MG63 (cell line): ENCODE measurements at places on chromosomes 12 and 14. TPM values are rescaled to one million over a fixed set of nuclear protein-coding genes. Genes with fewer than 3 reads are reported as not detected.
A peak's percentile ranks its signal among the peaks of the same experiment; 100 is the strongest.

- peak; percentile 95 for DNase-seq
Measured at GRCh38 chr14:93042968-93043940, 72.5 kb downstream of the ITPK1 start.

GRCh38 chr14:50082308-50082742, 34.0 kb downstream of the VCPKMT start:
- DNase-seq, result no peak

DNA sequence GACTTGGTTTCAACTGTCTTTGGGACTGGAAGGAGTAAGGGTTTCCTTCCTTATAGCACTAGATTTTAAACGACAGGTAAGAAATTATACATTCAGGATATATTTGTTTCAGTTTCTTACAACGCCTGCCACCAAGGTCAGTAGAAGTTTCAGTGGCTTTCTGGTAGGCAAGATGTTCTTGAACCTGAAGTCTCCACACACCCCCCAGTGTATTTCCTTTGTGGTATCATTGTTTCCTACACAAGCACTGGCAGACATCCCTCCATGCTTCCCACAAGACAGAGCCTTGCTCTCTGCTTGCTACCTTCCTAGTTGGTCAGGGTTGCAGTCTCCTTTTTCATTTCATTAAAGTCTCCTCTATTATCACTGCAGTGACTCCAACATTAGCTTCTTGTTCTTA, 283.1 kb downstream of the FLRT2 start:
- no peak for DNase-seq

LYZ gene
- total RNA-seq, result not detected in 2 replicates

GRCh38 chr12:60335745-60336144, 739.9 kb downstream of the SLC16A7 start:
- DNase-seq, result no peak

NELL2 gene
- total RNA-seq, result 3.8 TPM in 1 of 2 replicates, not detected in the other

DNA sequence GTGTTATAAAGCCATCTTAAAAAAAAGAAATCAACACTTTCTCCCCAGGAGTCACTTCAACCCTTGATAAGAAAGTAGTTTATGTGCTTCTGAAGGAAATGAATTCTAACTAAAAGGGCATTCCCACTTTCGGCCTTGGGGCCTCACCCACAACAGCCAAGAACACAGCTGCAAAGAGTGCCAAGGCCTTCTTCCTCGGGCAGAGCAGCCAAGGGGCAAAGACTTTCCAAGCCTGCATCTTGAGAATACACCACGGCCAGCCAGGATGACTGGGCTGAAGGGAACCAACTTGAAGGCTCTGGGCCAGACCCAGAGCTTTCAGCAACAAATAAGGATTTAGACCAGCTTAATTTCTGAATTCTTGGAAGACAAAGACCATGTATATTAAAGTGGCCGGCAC, 60.4 kb upstream of the FOXN3 start:
- DNase-seq, result peak; percentile 87

NYNRIN gene
- 0.30 TPM in 1 of 2 replicates, not detected in the other for total RNA-seq

ADAM20 gene
- not detected in 2 replicates for total RNA-seq

DNA sequence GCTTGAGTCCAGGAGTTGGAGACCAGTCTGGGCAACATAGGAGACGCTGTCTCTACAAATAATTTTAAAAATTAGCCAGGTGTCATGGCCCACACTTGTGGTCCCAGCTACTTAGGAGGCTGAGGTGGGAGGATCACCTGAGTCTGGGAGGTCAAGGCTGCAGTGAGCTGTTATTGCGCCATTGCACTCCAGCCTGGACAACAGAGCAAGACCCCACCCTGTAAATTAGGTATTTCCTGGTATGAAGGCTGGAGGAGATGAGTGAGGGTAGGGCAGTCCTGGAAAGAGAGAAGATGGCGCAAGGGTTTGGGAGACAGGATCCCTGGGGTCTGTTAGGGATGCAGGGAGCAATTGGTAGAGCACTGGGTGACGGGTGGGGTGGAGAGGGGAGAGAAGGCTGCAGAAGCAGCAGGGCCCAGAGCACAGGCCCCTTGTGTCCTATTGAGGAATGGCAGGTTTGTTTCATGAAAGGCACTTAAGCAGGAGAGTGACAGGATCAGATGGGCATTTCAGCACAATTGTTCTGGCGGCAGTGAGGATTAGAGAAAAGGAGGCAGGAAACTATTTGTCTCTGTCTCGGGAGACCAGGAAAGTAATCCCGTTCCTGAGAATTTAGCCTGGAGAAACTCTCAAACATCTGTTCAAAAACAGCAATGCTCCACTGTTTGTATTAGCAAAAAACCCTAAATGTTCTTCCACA, 47.2 kb upstream of the KTN1 start:
- DNase-seq, result no peak

- peak; percentile 86 for DNase-seq
Measured at GRCh38 chr14:68807148-68807600, 14.3 kb upstream of the ZFP36L1 start.

ADIPOR2 gene
- 41.6 and 50.4 TPM in 2 replicates for total RNA-seq

DNA sequence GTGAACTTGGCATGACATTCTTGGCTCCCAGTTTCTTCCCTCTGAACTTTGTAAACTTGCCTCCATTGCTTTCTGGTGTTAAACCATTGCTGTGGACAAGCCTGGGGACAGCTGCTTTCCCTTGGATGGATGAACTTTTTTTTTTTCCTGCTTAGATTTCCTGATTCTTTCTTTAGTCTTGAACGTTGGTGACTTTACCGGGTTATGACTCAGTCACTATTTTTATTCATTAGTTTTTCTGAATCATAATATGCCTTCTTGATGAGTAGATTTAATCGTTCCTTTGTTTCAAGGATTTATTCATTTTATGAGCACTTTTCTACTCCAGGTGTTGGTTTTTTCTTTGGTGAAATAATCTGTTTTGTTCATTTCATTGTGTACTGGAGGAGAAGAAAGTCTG, 155.0 kb upstream of the RTL1 start:
- no peak for DNase-seq

DNA sequence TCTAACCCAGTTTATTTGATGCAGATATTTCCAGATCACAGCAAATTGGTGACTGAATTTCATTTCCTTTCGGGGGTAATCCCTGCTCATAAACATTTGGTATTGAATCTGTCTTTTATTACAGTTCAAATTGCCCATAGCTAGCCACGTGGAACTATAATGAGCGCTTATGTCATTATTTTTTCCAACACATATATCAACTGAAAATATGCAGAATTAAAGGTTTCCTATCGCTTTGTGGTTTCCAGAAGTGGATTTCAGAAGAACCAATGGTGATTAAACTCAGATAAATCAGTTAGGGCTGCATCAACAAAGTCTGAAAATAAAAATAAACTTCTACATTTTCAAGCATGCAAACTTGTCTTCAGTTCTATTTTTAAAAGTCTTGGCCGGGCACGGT, 111.9 kb downstream of the PIK3C2G start:
- no peak for DNase-seq

DNA sequence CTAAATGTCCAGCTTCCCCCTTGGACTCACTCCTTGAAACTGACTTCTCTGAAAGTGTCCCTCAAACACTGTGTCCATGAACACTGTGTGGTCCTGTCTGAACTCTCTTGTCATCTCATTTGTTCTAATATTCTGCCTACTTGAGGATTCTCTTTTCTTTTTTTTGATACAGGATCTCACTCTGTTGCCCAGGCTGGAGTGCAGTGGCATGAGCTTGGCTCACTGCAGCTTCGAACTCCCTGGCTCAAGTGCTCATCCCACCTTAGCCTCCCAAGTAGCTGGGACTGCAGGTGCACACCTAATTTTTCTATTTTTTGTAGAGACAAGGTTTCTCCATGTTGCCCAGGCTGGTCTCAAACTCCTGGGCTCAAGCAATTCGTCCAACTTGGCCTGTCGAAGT, 4.9 kb upstream of the HEBP1 start:
- DNase-seq, result no peak

KIF5A gene
- total RNA-seq, result not detected in 2 replicates

- DNase-seq, result no peak
Measured at GRCh38 chr12:82665142-82665923, 21.4 kb upstream of the TMTC2 start.

P2RX4 gene
- total RNA-seq, result 16.5 and 18.7 TPM in 2 replicates

FANCM gene
- total RNA-seq, result 2.2 and 6.1 TPM in 2 replicates

GRCh38 chr12:108732489-108733229, 1.3 kb upstream of the CORO1C start:
- no peak for DNase-seq

CAMKK2 gene
- 35.9 and 36.6 TPM in 2 replicates for total RNA-seq

DNA sequence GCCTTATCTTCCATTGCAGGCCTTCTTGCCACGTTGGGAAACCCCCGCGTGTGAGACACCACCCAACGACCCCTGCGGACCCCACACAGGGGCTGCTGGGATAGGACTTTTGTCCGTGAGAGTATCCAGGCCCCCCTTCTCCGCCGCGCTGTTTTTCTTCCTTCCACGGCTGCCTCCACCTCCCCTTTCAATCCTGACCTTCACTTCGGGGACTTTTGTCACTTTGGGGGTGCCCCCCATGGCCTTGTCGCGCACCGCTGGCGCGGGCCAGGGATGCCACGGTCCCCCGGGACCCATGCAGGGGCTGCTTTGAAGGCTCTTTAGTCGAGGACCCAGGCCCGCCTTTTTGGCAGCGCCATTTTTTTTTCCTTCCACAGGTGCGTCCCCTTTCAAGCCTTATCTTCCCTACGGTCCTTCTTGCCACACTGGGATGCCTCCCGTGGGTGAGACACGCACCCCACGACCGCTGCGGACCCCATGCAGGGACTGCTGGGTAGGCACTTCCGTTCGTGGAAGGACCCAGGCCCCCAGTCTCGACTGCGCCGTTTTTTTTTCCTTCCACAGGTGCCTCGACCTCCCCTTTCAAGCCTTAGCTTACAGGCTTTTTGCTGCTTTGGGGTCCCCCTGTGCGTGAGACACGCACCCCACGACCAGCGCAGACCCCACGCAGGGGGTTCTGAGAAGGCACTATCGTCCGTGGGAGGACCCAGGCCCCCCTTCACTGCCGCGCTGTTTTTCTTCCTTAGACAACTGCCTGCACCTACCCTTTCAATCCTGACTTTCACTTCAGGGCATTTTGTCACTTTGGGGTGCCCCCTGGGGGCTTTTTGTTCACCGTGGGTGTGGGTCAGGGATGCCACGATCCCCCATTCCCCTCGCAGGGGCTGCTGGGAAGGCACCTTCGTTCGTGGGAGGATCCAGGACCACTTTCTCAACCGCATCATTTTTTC, 267.4 kb downstream of the ALG10 start:
- DNase-seq, result no peak

DNA sequence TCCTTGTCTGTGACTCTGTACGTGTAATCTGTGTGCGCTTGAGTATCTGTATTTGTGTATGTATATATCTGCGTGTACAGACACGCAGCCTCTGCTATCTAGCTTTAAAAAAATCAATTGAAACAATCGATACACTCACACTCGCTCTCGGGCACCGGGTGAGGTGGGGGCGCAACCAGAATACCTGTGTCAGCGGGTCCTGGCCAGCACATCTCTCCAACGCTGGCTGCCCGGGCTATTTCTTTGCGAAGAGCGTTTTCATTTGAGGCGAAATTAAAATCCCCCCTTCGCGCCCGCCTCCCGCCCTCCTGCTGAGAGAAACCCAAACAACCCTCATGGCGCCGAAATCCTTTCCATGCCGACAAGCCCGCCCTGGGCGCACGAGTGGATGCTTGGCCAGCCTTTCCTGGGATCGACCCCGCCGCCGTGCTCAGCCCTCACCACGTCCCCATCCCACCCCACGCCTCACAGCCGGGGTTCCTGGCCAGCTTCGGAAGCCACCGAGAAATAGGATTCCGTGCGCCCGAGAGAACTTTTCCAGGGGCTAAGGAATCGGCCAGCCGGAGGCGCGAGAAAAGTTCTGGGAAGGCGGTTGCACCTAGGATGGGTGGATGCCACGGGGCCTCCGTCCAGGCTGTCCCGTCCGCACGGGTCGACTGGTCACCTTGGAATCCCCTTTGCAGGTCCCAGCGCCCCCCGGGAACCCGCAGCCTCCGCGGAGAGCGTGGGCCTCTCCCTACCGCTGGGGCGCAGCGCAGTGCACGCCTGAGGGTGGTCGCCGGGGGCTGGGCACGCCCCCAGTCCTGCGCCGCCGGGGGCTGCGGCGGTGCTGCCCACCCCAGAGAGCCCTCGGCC, 1.0 kb downstream of the ZDHHC22 start:
- DNase-seq, result no peak

AKAP3 gene
- not detected in 2 replicates for total RNA-seq

DNA sequence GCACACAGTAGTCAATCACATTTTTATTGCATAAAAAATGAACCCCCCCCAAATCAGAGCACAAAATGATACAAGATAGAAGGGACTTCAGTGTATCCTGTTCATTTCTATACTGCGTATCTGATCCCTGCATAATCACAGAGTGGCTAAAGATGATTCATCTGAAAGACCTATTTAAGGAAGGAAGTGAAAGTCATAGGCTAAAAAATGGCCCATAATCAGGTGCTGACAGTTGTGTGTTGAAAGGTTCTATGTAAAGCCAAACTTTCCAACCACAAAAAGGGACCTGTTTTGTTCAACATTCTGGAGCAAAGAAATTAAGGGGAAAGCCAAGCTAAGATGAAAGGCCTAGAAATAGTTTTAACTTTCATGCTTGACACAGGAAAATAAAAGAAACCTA, 147.8 kb upstream of the ATP2B1 start:
- DNase-seq, result no peak

GRCh38 chr12:94498073-94498472, 38.4 kb upstream of the CEP83 start:
- no peak for DNase-seq

DNA sequence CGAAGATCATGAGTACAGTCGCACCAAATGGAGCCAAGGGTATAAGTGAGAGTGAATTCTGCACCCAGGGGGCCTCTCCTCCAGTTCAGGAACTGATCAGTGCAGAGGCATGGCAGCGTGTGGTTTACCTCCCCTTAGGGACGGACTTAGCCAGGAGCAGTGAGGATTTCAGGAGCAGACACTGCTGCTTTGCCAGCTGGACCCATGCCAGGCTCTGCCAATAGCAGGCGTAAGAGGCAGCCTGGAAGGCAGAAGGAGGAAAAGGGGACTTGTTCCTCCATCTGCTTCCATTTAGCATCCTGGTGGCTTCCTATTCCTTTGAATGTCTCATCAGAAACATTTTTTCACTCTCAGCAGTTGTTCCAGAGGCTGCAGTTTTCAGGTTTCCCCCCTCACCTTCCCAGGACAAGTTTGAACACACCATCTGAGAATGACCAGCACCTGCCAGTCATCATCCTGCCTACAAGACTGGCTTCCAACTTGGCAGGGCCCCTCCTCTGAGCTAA, 137.0 kb upstream of the LMNTD1 start:
- DNase-seq, result no peak

GRCh38 chr12:63937378-63938316, 93.1 kb downstream of the SRGAP1 start:
- no peak for DNase-seq

DNA sequence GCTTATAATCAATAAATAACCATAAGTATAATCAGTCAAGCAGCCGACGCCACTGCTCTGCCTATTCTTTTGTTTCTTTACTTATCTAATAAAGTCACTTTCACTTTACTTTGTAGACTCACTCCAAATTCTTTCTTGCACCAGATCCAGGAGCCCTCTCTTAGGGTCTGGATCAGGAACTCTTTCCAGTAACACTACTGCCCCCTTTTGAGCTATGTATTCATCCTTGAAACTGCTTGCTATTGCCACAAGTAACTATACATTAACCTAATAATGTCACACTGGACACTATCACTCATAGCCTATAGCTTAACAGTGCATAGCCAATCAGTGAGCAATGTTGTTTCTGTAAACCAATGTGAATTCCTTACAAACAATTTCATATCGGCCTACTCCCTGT, 2.8 kb upstream of the NID2 start:
- DNase-seq, result no peak

IL26 gene
- 0.64 and 1.6 TPM in 2 replicates for total RNA-seq
